ENCODE measurements at places on chromosomes 7 and 10. TPM values are rescaled to one million over a fixed set of nuclear protein-coding genes. Genes with fewer than 3 reads are reported as not detected.
A peak's percentile ranks its signal among the peaks of the same experiment; 100 is the strongest.

- H3K4me3 ChIP-seq = no peak overlapping the region
- peaks cover 2% of the 10 kb centered on the region for H3K4me1 ChIP-seq
- no peaks in the 10 kb centered on the region for H3K36me3 ChIP-seq
- no peak for DNase-seq
Measured at GRCh38 chr10:124180044-124180745, 86.8 kb upstream of the CHST15 start.

- peak within 1 kb of the TSS; percentile 74 for H3K4me3 ChIP-seq
- no peak within 1 kb of the TSS for H3K27ac ChIP-seq
- H3K36me3 ChIP-seq = no peaks in the 10 kb centered on the region
- peak; percentile 96 for DNase-seq
- H3K4me1 ChIP-seq = peaks cover 3% of the 10 kb centered on the region
- no peaks in the 10 kb centered on the region for H3K27me3 ChIP-seq
Measured at GRCh38 chr10:97632949-97633884, at the start of gene MORN4. Gene MORN4 (minus strand): TSS chr10:97633500. CDS start chr10:97619653, 13,847 bp downstream.

- H3K27me3 ChIP-seq = no peaks in the 10 kb centered on the region
- H3K4me1 ChIP-seq = no peaks in the 10 kb centered on the region
- H3K27ac ChIP-seq = no peak overlapping the region
- H3K4me3 ChIP-seq = no peak overlapping the region
- no peaks in the 10 kb centered on the region for H3K36me3 ChIP-seq
Measured at GRCh38 chr7:20927976-20928375, 141.3 kb upstream of the SP8 start.

- H3K27me3 ChIP-seq = no peaks in the 10 kb centered on the region
- H3K4me1 ChIP-seq = no peaks in the 10 kb centered on the region
- no peak for DNase-seq
- H3K4me3 ChIP-seq = no peak overlapping the region
- H3K36me3 ChIP-seq = no peaks in the 10 kb centered on the region
Measured at GRCh38 chr10:100065084-100065660, 16.5 kb downstream of the CPN1 start.

DNA sequence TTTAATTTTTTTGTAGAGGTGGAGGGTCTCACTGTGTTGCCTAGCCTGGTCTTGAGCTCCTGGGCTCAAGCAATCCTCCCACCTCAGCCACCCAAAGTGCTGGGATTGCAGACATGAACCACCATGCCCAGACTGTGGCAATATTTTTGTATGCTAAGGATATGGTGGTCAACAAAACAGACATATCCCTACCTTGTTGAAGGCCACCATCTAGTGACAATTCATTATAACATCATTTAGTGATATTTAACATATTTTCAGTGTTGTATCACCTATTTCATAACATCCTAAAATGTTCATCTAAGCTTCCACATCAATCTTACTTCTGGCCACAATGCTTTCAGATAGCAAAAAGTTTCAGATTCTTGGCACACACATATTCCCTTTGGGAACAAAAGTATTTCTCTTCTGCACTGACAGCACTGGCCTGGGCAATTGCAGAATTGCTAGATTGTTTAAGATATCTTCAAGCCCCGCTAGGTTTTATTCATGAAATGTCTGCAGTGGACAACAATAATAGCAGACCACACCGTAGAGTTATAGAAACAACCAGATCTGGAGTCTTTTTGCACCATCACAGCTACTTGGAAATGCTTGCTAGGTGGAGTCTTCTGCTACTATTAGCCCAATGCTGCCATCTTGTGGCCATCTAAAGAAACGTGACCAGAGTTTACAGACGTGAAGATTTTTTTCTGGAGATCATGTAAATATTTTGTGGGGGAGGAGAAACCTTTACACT lies 58.4 kb downstream of the DNAJC12 start:
- H3K27me3 ChIP-seq = no peaks in the 10 kb centered on the region
- no peak overlapping the region for H3K4me3 ChIP-seq
- DNase-seq = no peak
- H3K4me1 ChIP-seq = no peaks in the 10 kb centered on the region

DNA sequence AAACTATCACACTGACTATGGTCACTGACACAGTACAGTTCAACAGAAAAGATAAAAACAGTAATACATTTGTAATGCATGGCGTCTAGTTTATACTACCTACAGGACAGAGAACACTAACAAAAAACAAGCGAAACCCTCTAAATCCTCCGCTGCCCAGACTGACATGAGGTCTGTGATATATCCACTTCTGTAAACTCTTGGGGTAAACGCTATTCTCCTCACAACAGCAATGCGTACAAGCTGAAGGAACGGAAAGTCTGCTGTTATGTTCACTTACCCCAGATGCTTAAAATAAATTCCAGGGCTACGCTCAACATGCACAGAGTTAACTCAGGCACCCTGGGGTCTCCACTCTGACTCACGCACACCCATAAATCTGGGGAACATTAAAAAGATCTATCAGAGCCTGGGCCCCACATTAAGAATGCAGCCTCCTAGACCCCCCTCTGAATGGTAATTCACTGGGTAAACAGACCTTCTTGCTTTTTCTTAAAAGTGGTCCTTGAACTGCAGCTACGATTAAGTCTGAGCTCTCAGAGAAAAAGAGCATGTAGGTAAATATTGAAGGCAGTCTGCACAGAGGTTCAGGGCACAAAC lies 105.6 kb downstream of the CTBP2 start:
- H3K36me3 ChIP-seq = no peaks in the 10 kb centered on the region
- H3K4me1 ChIP-seq = peaks cover 70% of the 10 kb centered on the region
- peak overlapping the region; percentile 99 for H3K27ac ChIP-seq
- no peaks in the 10 kb centered on the region for H3K27me3 ChIP-seq
- H3K4me3 ChIP-seq = peak overlapping the region; percentile 19

GRCh38 chr7:127530148-127530547 lies 55.2 kb downstream of the GCC1 start:
- H3K4me1 ChIP-seq = no peaks in the 10 kb centered on the region
- H3K27ac ChIP-seq = no peak overlapping the region
- H3K4me3 ChIP-seq = no peak overlapping the region
- H3K36me3 ChIP-seq = no peaks in the 10 kb centered on the region
- no peaks in the 10 kb centered on the region for H3K27me3 ChIP-seq

- H3K4me1 ChIP-seq = no peaks in the 10 kb centered on the region
- no peak overlapping the region for H3K27ac ChIP-seq
- no peak overlapping the region for H3K4me3 ChIP-seq
- no peak for DNase-seq
- no peaks in the 10 kb centered on the region for H3K36me3 ChIP-seq
Measured at GRCh38 chr10:17387861-17388503, 66.4 kb downstream of the ST8SIA6 start.

GRCh38 chr7:146116521-146117222 lies at the start of gene CNTNAP2:
Gene CNTNAP2 (plus strand): TSS chr7:146116801. CDS start chr7:146116877, 76 bp downstream.
- no peak for DNase-seq
- no peaks in the 10 kb centered on the region for H3K36me3 ChIP-seq
- peaks cover 9% of the 10 kb centered on the region for H3K4me1 ChIP-seq
- peak within 1 kb of the TSS; percentile 59 for H3K4me3 ChIP-seq
- no peaks in the 10 kb centered on the region for H3K27me3 ChIP-seq
- H3K27ac ChIP-seq = no peak within 1 kb of the TSS

- no peak overlapping the region for H3K27ac ChIP-seq
- H3K4me3 ChIP-seq = no peak overlapping the region
- no peaks in the 10 kb centered on the region for H3K4me1 ChIP-seq
- no peaks in the 10 kb centered on the region for H3K27me3 ChIP-seq
- H3K36me3 ChIP-seq = no peaks in the 10 kb centered on the region
- no peak for DNase-seq
Measured at GRCh38 chr7:142553216-142553615, 196.1 kb upstream of the PRSS1 start.

DNA sequence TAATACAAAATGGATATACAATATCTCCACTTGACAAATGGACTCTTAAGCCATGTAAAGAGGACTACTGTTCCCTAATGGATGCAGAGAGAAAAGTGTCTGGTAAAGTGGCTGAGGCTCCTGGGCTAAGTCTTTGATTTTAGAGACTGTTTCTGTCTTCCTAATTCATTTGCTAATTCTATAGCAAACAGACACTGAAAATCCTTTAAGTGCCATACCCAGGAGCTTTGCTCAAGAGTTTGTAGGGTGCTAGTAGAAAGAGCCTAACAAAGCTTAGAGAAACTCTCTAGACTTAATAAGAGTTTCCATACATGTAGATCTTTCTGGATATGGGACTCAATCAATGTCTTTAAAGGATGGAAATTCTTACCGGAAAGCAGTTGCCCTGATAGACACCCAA lies 16.7 kb downstream of the CEP55 start:
- H3K4me3 ChIP-seq = no peak overlapping the region
- DNase-seq = no peak
- no peaks in the 10 kb centered on the region for H3K27me3 ChIP-seq
- no peak overlapping the region for H3K27ac ChIP-seq
- H3K4me1 ChIP-seq = peaks cover 7% of the 10 kb centered on the region
- H3K36me3 ChIP-seq = no peaks in the 10 kb centered on the region

GRCh38 chr7:47186316-47186715 lies 395.6 kb downstream of the TNS3 start:
- H3K4me1 ChIP-seq = peaks cover 10% of the 10 kb centered on the region
- no peak for DNase-seq
- no peaks in the 10 kb centered on the region for H3K27me3 ChIP-seq
- no peak overlapping the region for H3K4me3 ChIP-seq
- no peaks in the 10 kb centered on the region for H3K36me3 ChIP-seq

- no peaks in the 10 kb centered on the region for H3K27me3 ChIP-seq
- H3K27ac ChIP-seq = peak overlapping the region; percentile 60
- peaks cover 10% of the 10 kb centered on the region for H3K36me3 ChIP-seq
- peaks cover 24% of the 10 kb centered on the region for H3K4me1 ChIP-seq
- no peak overlapping the region for H3K4me3 ChIP-seq
- DNase-seq = peak; percentile 90
Measured at GRCh38 chr7:30888747-30889146, 22.9 kb upstream of the AQP1 start.

DNA sequence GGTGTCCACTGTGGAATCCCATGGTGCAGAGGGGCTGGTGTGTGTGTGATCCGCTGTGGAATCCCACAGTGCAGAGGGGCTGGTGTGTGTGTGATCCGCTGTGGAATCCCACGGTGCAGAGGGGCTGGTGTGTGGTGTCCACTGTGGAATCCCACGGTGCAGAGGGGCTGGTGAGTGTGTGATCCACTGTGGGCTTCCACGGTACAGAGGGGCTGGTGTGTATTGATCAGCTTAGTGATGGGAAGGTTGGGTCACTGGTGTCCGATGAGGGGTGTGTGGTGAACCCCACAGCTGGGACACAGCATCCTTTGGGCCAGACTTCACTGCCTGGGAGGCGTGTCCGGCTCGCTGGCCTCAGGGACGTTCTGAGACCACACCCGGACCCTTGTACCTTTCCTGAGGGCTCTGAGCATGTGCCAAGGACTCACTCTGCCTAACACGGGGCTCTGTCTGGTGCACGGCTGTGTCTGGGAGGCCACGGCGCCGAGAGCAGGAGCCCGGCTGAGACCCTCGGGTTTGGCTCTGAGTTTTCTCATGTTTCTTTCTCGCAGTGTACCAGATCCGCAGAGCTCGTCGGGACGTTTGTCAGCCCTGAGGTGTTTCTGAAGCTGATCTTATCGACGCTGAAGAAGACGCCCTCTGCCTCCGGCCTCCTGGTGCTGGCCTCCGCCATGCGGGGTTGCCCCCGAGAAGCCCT lies 29.3 kb upstream of the PRKAR1B start:
- no peak overlapping the region for H3K4me3 ChIP-seq
- no peaks in the 10 kb centered on the region for H3K27me3 ChIP-seq
- H3K27ac ChIP-seq = no peak overlapping the region
- DNase-seq = no peak
- H3K36me3 ChIP-seq = peaks cover 43% of the 10 kb centered on the region

DNA sequence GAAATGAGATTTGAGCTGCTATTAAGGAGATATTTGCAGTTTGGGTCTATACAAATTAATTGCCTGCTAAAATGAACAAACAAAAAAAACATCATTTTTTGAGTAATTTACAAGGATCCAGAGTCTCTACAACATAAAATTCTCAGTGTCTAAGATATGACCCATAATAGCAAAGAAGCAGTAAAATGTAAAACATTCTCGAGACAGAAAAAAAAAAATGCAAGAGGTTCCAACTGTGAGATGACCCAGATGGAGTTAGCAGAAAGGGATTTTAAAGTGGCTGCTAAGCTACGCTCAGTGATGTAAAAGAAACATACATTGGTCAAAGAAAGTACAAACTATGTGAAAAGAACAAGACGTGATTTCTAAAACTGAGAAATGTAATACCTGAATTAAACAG lies 471.0 kb downstream of the SH2D4B start:
- no peak overlapping the region for H3K4me3 ChIP-seq
- H3K4me1 ChIP-seq = no peaks in the 10 kb centered on the region
- no peak for DNase-seq
- no peaks in the 10 kb centered on the region for H3K36me3 ChIP-seq

DNA sequence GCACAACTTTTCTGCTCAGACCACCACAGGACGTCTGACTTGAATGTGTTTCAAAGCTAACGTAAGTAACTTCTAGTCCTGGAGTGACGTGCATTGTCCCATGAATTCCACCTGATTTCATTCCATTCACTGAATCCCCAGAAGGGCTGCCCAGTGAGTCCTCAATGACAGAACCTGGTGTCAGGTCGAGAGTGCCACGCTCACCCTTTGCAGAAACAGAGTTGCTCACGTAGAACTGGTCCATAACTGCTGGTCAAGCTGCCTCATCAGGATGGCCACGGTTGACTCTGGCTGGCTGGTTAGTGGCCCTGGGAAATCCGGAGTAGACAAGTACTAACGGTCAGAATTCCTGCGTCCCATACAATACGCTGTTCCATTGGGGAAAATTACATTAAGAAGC lies 50.6 kb upstream of the UBE3C start:
- no peak for DNase-seq
- H3K4me1 ChIP-seq = no peaks in the 10 kb centered on the region
- no peaks in the 10 kb centered on the region for H3K27me3 ChIP-seq
- H3K36me3 ChIP-seq = no peaks in the 10 kb centered on the region
- H3K27ac ChIP-seq = no peak overlapping the region
- H3K4me3 ChIP-seq = no peak overlapping the region

GRCh38 chr7:150944066-150945042 lies 33.8 kb downstream of the KCNH2 start:
- no peak overlapping the region for H3K4me3 ChIP-seq
- DNase-seq = peak; percentile 45
- no peaks in the 10 kb centered on the region for H3K36me3 ChIP-seq

DNA sequence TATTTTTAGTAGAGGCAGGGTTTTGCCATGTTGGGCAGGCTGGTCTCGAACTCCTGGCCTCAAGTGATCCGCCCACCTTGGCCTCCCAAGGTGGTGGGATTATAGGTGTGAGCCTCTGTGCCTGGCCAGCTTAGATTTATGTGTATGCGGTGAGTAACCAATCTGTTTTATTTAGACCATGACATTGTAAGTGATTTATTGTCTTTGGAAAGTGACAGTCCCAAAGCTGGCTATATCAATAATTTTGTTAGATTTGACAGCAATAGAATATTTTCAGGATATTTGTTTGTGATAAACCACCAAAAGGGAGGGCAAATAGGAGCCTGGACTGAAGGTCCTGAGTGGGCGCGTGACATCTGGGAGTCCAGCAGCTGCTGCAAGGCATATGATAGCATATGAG lies 75.7 kb downstream of the XRCC2 start:
- no peak for DNase-seq
- H3K27me3 ChIP-seq = no peaks in the 10 kb centered on the region
- no peak overlapping the region for H3K4me3 ChIP-seq

Gene RGR
- not detected for total RNA-seq

Gene LEP
- total RNA-seq = not detected

Gene PAPOLB
- not detected for total RNA-seq

Measured in ascending aorta (tissue), 2 donors.